DMS79 (cell line): ENCODE measurements at places on chromosomes 4 and X.

DNA sequence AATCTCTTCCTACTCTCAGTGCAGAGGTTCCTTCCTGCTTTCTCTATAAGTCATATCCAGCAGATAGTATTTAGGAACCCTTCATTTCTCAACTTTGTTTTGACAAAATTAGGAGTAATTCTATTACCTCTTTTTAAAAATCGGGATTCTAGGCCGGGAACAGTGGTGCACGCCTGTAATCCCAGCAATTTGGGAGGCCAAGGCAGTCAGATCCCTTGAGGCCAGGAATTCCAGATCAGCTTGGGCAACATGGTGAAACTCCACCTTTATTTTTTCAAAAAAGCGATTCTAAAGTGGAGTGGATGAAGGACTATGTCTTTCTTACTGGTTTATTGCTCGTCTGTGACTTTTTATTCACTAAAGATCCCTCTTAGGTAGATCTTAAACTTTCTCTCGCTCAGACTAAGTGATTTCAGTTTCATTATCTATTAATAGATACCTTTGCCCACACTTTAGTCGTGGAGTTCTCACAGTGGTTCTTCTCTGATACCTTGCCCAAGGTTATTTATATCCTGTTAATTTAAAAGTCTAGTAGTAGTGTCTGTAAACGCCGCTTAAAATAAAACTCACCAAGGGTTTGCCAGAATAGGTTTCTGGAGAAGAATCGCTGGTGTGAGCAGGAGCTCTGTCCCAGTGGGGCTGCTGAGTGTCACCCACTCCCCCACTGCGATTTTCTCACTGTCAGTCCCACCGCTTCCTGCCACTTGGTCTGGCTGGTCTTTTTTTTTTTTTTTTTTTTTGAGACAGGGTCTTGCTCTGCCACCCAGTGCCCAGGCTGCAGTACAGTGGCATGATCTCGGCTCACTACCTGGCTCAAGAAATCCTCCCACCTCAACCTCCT lies 27.0 kb upstream of the TMEM131L start:
- no peak for DNase-seq

DNA sequence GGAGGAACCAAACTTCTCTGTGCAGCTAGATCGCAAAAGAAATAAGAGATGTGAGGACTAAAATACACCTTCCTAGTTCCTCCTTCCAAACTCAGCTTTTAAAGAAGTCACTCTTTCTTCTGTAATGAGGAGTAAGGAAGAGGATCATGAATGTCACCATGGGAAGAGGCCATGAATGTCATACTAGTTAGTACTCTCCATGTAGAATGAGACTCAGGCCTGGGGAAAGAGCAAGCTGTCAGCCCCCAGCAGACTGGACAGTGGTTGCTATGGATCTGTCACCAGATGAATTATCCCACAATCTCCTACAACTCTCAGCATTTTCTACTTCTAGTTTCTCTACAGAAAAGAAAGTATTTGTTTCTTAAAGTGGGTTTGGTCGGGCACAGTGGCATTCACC lies 57.1 kb upstream of the PRDM8 start:
- no peak for DNase-seq

GRCh38 chr4:169566021-169566818 lies 46.2 kb downstream of the NEK1 start:
- DNase-seq, result no peak

DNA sequence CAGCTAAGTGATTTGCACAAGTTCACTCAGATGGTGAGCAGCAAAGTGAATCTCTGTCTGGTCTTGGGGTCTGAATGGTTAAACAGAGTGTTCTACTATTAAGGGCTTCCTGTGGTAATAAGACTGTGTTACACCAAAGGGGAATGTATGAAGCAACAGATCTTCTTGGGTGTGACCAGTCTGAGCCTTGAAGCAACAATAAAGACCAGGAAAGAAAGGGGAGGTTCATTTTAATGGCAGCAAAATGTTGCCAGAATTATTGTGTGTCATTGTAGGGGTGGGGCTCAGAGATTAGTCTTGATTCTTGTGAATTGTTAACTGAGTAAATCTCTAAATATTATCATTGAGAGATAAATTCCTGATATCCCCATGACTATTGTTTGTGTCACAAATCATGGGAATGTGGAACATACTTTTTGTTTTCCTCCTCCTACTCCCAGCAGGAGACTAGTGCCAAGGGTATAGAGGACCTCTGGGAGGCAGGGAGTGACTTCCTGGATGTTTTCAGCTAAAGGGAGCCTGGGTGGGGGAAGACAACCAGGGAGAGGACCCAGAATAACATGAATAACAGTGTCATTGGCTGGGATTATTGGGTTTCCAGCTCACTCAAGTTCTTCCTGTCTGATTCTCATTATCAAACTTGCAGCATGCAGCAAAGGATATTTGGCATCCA lies 141.4 kb upstream of the PAK3 start:
- no peak for DNase-seq

DNA sequence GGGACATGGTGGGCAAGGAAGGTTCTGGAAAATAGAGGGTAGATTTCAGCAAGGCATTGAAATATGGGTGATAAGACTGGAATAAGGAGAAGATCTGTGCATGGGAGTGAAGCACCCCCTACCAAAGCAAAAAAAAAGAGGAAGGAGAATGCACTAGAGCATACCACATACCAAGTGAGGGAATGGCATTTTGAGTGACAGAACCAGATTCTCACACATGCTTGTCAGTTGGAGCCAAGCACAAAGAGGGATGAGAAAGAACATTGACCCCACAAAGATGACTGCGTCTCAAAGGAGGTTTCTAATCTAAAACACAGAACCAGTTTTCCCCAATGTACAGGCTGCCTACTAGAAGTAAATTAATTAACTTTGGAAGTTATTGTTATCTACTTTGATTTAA lies 140.3 kb upstream of the SMAD1 start:
- DNase-seq, result no peak

DNA sequence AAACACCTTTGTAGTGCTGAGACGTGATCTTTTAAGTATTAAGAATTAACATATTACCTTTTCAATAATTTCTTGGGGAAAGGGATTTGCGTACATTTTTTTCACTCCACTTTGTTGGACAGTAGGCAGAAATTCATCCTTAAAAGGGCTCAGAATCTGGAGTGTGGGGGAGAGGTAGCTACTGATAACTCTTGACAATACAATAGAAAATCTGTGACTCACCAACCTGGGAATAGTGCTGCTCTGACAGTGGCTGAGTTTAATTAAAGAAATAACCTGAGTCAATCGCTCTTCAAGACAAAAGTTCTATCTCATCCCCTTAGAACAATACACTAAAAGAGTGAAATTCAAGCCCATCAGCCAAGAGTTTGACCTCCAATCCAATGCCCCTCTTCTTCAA lies 60.2 kb downstream of the SLC9A7 start:
- DNase-seq, result no peak
